ENCODE measurements at places on chromosomes 12 and 14.

DNA sequence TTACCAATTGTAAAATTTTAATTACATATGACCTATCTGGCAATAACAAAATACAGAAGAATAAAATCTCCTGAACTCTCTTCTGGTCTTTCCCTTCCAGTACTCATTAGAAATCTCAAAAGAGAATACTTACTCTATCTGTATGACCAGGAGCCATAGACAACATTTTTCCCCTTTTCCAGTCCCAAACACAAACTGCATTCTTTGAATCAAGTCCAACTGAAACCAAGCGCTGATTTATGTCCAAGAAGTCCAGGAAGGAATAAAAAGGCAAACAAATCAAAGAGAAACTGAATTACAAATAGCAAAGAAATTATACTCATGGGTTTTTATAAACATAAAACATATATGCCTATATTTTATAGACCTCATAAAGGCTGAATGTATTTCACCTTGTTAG is 46.7 kb downstream of the EML5 start:
- no peak for DNase-seq

DNA sequence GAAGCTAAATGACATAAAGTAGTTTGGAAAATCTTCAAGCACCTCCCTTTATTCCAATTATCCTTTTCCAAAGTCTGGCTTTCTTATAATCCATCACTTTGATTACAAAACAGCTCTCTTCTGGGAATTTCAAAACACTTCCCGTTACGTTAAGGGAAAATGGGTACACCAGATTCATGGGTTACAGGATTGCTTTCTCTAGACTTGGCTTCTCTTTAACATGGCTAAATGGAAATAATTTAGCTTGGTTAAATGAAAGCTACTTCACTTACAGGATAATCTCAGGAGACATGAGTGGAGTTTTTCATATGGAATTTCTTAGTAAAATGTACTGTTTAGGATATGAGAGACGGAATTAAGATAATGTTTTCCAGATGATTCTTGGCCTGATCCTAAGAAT is 14.7 kb downstream of the GSTZ1 start:
- DNase-seq: no peak

- no peak for DNase-seq
Measured at GRCh38 chr14:52833891-52834290, 42.5 kb upstream of the GNPNAT1 start.

- DNase-seq: no peak
Measured at GRCh38 chr14:61619494-61619893, 75.8 kb upstream of the HIF1A start.

DNA sequence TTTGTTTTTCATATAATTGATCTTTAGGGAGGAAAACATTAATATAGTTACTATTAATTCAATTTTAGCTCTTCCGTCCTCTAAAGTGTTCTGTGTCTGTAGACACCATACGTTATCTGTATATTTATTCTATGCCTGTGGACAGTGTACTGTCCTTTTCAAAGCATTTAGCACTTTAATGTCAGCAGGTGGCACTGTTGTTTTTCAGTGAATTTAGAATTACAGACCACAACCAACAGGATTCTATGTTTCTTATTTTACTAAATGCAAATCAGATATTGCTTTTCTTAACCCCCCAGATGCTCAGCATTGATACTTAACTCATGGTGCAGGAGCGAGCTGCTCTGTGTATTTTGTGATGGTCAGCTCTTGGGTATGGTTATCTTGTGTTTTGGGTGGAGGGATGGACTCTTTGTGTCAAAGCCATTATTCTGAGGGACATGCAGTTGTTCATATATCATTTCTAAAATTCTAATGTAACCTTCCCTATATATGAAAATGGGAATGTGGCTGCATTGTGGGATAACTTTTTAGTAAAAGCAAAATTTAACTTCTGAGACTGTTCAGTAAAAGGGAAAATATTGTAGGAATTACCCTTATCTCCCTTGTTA is 65.2 kb downstream of the PAPOLA start:
- no peak for DNase-seq

- no peak for DNase-seq
Measured at GRCh38 chr12:79555028-79555925, 135.5 kb downstream of the PAWR start.

DNA sequence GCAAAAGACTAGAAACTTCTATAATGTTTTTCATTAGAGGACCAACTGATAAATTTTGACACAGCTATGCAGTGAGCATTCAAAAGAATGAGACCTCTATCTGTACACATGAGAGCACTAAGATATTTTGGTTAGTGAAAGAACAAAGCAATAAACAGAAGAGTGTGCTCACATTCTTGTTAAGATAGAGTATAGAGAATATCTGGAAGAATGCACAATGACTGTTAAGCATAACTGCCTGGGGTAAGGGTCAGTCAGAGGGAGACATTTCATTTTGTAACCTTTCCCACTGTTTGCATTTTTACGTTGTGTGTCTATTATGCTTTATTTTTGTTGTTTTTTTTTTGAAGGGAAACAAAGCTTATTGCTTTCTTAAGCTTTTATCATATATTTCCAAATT is 20.7 kb downstream of the KCNMB4 start:
- no peak for DNase-seq

GRCh38 chr12:108399514-108399913 is 60.4 kb upstream of the CMKLR1 start:
- no peak for DNase-seq

- no peak for DNase-seq
Measured at GRCh38 chr12:106517314-106517713, 65.5 kb upstream of the RFX4 start.

DNA sequence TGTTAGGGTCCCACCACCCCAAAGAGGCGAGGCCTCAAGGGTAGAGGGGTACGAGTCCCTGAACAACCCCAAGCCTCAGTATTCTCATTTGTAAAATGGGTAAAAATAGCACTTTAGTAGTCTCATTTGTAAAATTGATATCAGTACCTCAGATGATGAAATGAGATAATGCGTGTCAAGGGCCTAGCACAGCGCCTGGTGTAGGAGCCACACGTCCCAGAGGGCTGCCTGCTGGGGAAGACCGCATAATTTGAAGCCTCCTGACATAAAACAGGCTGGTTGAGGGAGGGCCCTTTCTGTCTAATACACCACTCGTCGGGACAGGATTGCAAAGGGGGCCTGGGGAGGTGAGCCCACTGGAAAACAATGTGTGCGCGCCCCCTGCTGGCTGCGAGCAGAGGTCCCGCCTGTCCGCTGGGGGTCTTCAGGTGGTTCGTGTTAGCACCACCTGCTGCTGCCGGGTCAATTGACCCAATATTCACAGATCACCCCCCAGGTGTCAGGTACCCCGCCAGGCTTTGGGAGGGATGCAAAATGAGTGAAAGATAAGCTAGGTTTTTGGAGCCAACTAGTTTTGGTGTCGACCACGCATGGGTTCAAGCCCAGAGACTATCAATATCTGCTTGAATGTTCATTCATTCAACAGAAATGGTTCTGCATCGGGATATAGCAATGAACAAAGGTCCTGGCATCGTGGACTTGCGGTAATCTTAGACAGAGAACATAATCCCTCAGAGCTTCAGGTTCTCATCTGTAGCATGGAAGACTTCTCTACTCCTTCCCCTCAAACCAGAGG is 24.7 kb upstream of the IRF2BPL start:
- DNase-seq: no peak

DNA sequence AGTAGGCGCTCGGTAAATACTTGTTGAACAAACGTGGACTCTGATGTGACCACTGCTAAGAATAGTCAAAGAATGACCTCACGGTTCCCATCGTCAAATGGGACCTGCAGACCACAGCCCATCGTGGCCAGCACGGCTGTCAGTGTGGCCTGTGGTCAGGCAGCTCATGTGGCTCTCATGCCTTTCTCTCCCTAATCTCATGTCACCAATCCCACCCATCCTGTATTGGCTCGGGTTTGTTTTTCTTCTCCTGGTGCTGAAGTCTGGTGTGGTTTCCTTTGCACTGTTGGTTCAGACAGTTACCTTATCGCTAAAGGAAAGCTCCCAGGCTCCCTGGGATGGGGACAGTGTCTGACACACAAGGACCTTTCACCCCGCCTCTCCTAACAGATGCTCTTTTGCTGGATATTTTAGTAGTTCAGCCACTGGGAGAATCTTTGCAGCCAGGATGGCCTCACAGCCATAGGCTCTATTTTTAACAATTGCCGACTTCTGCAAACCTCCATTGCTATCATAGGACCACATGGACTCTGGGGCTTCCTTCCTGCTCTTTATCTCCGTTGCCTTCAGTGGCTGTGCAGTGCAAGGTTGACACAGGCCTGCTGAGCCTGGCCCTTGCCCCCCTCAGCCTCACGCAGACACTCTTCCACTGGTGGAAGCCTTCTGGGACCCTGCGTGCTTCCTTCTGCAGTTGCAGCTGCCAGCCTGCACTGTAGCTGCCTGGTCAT is 293.1 kb upstream of the FKBP4 start:
- DNase-seq: no peak

DNA sequence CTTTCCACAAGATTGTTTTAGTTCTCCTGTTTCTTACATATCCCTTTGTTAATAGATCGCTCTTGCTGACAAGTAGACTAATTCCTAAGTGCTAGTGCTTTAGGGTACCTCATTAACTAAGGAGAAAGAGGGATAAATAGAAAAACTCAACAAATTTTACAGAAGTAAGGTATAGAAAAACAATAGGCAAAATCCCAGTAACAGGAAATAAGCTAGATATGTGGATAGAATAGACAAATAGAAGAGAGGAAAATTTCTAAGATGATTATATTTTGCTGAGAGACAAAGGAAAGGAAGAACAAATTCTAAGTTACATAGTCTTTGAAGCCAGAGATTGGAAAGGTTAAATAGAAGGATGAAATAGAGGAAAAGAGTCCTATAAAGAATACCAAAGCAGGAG is 1.0 kb downstream of the CD69 start:
- DNase-seq: no peak

- DNase-seq: no peak
Measured at GRCh38 chr12:76313299-76313698, 34.9 kb downstream of the BBS10 start.

DNA sequence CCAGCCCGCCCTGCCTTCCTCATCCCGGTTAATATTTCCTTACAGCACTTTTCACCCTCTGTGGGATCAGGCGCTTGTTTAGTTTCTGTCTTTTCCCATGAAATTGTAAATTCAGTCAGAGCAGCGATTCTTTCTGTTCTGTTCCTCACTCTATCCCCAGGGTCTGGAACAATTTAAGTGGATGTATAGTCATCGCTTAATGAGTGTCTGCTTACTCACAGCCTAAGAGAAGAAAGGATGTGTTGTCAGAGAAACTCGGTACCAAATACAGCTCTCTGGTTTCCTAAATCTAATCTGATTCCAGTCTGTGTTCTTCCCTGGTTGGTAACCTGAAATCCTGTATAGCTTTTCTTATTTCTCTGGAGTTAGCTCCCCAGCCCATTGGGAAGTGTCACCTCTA is 44.9 kb downstream of the FOS start:
- DNase-seq: no peak

DNA sequence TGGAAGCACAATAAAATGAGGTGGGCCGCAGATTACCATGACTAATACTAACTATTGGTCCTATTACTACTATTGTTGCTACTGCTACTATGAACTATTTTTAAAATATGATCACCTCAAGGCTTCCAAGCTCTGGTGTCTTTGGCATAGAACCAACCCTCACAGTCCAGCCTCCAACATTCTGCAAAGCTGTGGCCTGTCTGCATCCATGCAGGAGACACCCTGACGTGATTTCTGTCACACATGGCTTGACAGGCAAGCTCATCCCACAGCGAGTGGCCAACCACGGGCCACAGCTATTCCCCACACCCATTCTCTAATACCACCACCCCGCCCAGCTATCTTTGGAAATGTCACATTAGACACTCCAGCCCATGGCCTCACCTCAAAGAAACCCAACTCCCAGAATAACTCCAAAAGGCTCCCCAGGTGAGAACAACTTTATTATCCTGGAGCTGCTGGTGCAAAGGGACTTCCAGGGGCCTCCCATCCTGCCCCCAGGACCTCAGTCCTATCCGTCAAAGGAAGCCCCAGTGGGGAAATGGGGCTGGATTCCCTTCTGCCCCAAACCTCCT is 14.4 kb downstream of the ISCU start:
- DNase-seq: no peak

DNA sequence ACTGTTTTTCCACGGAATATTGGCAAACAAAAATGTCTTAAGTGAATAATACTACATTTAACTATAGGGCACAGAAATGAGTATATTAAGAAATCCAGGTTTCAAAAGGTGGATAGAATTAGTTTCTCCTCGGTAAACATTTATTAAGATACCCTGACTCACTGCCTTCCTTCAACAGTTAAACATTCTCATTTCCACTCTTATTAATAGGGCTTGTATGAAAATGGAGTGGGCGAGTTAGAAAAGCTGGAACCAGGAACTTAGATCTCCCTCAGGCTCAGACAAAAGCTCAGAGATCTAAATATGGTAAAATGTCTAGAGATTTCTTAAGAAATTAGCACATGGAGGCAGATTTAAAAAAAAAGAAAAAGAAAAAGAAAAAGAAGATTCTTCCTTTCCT is 78.8 kb downstream of the RMST start:
- DNase-seq: no peak

DNA sequence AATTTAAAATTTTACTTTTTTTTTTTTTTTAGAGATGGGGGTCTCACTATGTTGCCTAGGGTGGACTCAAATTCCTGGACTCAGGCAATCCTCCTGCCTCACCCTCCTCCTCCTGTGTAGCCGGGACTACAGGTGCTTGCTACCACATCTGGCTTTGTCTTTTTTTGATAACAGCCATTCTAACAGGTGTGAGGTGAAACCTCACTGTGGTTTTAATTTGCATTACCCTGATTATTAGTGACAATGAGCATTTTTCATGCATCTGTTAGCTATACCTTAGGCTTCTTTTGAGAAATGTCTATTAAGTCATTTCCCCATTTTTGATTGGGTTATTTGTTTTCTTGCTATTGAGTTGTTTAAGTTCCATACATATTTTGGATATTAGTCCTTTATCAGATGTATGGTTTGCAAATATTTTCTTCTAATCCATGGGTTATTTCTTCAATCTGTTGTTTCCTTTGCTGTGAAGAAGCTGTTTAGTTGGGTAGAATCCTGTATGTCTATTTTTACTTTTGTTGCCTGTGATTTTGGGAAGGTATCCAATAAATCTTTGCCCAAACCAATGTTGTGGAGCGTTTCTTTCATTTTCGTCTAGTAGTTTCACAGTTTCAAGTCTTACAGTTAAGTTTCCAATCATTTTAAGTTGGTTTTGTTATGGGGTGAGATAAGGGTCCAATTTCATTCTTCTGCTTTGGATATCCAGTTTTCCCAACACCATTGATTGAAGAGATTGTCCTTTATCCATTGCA is 86.1 kb downstream of the MYF5 start:
- no peak for DNase-seq

- no peak for DNase-seq
Measured at GRCh38 chr14:99991331-99991730, 73.9 kb upstream of the EVL start.

GRCh38 chr12:103780093-103780440 is 61.0 kb downstream of the NT5DC3 start:
- DNase-seq: no peak

- DNase-seq: no peak
Measured at GRCh38 chr12:131096681-131097181, 143.0 kb downstream of the ADGRD1 start.

Measured in NCI-H187 treated with DMSO at 0.1 percent for 48 hours (cell line).